ENCODE measurements at places on chromosomes 3 and 15.

DNA sequence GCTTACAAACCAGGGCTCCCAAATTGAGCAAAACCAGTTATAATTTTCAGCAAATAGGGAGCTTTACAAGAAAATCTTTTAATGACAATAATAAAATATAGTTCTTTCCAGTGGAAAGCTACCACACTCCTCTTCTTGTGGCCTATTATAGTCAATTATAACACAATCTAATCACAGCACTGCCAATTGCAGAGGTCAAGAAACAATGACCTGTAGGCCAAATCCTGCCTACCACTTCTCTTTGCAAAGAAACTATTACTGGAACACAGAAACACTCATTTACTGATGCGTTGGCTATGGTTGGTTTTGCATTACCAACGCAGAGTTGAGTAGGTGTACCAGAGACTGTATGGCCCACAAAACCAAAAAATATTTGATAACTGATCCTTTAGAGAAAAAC, 110.5 kb downstream of the WDR72 start:
- DNase-seq = no peak

- DNase-seq = no peak
These were observed 45.7 kb upstream of the AMOTL2 start for GRCh38 chr3:134419960-134420321.

GRCh38 chr3:172892158-172892557, 141.6 kb downstream of the ECT2 start:
- DNase-seq = no peak

DNA sequence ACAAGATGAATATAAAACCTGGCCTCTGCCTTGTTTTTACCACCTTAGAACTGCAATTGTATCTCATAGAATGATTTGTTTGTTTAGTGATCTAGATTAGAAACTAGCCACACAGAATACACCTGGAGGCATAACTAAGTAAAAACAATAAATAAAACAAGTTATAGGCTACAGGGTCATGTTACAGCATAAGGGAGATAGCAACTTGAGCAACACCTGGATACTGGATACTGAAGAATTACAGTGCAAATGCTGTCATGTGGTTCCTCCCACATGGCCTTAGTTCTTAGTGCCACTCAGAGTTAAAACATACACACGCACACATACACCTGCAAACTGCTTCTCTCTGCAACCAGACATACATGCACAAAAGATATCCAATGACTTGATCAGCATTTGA, 563.4 kb upstream of the DPPA4 start:
- no peak for DNase-seq

GRCh38 chr3:188664795-188665194, 507.0 kb upstream of the TPRG1 start:
- no peak for DNase-seq

DNA sequence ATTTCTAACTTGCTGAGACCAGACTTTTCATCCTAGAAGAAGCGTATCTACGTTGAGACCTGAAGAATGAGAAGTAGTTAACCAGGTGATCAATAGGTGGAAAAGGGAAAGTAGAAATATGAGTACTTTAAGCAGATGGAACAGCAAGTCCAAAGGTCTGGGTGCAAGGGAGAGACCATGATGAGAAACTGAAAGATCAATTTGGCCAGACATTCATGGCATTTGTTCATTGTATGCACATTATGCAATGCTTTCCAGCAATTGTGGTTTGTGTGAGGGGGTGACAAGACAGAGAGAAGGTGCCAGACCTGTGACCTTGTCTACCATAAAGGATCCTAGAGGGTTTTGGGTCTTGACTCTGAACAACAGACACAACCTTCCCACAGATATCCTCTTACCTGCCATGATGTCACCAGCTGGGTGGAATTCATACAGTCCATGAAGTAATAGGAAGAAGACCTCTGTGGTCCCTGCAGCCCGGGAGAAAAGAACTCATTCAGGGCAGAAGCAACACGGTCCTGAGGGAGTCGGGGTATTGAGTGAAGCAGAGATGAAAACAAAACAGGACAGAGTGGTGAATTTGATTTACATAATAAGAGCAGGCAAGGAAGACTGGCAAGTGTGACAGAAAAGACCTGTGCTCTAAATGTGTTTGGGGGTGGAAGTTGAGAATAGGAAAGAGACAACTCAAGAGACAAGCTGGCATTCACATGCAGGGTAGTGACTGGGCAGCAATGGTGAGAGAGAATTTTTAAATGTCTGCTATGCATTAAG, 63.4 kb upstream of the PSMD6 start:
- DNase-seq = no peak

DNA sequence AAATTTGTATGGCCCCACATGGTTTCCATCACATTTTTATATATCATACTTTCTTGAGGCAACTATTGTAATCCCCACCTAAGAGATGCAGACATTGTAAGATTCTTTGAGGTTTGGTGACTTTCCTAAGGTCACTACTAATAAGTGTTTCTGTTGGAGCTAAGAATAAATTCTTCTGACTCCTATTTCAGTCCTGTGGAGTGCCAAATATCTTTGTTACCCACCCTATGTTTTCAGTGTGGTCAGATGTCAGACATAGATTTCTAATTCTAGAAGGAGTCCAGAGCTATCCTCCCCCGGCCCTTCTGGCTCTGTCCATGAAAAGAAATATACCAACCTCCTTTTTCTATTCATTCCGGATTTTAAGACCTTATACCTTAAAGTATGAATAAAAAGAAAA, 46.2 kb upstream of the FILIP1L start:
- no peak for DNase-seq

DNA sequence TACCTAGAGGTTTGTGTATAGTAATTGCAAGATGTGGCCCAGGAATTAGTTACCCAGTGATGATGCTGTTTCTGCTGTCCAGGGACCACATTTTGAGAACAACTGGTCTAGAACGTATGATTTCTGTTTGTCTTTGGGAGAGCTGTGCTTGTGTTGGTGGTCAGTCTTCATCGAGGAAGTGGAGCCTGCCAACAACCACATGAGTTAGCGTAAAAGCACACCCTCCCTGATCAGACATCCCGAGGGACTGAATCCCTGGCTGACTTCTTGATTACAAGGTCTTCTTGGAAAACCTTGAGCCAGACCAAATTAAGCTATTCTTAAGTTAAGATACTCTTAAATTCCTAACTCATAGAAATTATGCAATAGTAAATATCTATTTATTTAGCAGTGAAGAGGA, 81.7 kb upstream of the ZPLD1 start:
- DNase-seq = peak; percentile 56

- DNase-seq = peak; percentile 62
These were observed 76.4 kb downstream of the BBX start for GRCh38 chr3:107598926-107599771.

DNA sequence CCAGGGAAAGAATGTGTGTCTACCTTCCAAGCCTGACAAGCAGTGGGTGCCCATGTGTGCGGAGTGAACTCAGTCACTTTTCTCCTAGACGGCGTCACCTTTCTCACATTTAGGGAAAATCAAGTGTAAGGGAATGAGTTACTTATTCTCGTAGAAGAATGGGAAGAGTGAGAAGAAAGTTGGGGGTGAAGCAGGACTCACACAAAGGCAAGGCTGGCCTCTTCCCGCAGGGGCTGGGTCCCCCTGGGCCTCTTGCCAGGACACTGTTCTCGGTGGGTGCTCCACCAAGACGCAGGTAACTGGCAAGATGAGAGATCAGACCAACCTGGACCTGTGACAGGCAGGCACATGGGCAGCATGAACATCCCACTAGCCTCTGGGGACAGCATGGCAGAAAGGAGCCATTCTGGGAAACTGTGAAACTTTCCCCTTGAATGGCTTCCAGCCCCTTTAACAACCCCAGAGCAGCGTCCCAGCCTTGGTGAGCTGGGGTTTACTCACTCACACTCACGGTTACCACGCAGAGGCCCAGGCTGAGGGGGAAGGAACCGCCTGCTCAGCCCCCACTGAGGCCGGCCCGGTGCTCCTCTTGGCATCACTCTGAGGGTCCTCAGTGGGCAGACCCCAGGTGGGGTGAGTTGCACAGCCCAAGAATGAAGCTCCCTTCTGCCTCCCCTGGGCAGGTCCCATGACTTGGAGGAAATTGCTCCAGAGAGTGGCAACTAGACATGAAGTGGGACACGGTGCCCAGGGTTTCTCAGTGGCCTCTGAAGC, 15.0 kb upstream of the SRP14 start:
- no peak for DNase-seq

DNA sequence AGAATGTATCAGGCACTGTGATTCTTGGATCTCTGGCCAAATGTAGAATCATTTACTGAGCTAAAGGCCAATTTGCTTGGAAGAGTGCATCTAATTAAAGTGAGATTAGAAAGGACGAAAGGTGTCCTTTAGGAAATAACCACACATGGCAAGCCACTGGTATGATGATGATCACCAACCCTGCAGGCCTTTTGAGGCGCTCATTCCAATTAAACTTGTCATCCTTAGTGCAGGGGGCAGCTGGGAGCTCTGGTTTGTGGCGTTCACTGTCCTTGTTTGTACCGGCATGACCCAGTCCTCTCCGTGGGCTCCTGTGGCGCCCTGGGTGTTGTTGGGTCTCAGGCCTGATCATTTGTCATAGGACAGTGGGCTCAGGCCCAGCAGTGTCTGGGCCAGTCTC, 11.0 kb downstream of the LIMD1 start:
- no peak for DNase-seq

GRCh38 chr3:153113541-153113940, 48.5 kb upstream of the RAP2B start:
- DNase-seq = no peak

DNA sequence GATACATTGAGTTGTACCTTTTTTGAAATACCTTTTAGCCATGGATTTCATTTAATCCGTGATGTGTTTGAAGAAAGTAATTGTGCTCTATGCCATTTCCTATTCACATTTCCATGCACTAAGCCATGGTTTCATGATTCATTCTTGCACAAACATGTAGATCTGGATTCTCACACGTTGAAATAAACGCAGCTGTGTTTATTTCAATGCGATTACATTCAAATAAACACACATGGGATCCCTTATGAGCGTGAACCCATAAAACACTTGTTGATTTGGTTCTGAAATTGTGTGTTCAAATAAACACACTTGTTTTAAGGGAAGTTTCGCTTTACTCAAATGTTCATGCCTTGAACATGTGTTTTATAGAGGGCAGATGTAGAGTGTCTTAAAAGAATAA, 39.2 kb downstream of the BBX start:
- no peak for DNase-seq

- DNase-seq = no peak
These were observed 25.8 kb upstream of the LRRFIP2 start for GRCh38 chr3:37200141-37200540.

DNA sequence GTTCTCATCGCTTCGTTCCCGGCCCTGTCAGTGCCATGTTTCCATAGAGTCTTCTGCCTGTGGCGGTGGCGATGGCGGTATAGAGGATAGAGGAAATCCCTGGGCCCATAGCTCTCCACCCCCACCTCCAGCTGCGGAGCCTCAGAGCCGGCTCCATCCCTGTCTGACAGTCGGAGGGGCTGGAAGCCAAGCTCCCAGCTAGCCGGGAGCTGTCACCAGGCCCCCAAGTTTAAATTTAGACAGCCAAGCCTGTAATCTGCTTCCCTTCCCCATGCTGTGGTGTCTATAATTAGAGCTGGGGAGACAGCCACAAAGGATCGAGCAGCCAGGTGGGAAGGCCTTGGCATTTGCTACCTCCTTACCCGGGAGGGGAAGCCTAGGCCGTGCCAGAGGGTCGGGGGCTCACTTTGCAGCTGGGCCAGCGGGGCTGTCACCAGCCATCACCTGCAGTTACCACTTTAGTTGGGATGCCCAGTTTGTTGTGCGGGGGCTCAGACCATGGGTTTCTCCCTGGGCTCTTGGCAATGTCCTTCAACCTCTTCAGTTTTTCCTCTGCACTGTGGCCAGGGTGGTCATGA, 56.3 kb upstream of the SEC13 start:
- no peak for DNase-seq

- no peak for DNase-seq
These were observed 98.9 kb downstream of the APBA2 start for GRCh38 chr15:28984421-28985315.

DNA sequence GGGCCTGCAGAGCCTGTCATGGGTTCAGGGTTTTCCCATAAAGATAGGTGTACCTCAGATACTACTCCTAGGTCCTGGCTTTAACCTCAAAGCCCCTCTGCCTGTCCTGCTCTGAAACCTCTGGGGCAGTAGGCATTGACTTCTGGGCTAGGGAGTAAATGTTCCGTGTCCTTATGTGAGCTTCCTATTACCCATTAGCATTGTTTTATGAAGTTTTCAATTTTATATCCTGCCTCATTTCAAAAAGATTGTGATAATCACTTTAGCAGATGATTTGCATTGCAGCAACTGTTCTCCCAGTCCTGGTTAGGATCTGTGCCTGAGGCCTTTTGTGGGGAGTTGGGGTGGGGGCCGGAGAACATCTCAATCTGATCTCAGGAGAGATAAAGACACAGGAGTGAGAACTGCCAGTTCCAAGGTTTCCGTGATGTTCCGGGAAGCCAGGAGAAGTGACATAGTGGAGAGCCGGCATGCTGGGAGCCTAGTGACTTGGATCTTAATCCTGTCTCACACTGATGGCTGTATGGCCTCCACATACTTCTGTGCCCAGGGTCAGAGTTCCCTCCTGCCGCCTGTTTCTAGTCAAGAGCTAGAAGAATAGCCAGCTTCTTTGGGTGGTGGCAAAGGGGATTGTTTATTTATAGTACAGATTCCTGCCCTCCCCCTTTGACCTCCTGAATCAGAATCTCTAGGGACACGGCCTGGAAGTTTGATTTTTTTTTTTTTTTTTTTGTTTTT, 10.6 kb downstream of the TPM1 start:
- no peak for DNase-seq

GRCh38 chr3:10935028-10935427, 57.5 kb upstream of the SLC6A1 start:
- peak; percentile 45 for DNase-seq

GRCh38 chr3:53691349-53691748, 154.9 kb downstream of the CHDH start:
- DNase-seq = no peak

GRCh38 chr3:143267989-143268388, 148.4 kb downstream of the CHST2 start:
- DNase-seq = no peak

GRCh38 chr3:170695486-170696064, 109.7 kb upstream of the SLC7A14 start:
- no peak for DNase-seq

GRCh38 chr3:13483286-13483685, 3.2 kb downstream of the HDAC11 start:
- peak; percentile 47 for DNase-seq

GRCh38 chr15:76196269-76197231, 114.7 kb downstream of the ETFA start:
- peak; percentile 43 for DNase-seq

DNA sequence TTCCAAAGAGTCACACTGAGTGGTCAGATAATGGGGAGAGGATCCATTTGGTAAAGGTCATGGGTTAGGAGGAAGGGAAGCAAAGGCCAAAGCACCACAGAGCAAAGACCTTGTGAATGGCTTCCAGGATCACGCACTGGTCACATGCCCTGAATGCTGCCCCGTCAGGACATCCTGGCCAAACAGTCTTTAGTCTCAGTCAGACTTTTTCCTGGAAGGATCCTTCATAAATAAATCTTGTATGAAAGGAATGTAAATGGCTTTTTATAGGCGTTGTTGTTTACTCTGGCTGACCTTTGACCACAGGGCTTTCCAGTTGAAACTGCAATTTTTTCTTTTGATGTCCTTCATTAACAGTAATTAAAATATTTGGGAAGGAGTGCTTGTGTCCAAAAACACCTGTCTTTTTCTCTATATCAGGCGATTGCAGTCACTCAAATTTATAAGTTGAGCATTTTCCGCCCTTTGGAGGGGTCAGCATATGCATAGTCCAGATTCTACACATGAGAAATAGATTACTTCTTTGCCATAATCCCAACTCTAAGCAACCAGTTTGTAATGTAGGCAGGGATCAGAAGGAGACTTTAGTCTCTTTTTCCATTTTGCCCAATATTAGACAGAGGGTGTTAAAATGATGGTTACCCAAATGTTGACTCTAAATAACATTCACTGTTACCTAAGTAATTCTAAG, 48.4 kb downstream of the CHAC1 start:
- no peak for DNase-seq
